ENCODE measurements at places on chromosomes 5 and 9.
A peak's percentile ranks its signal among the peaks of the same experiment; 100 is the strongest.

DNA sequence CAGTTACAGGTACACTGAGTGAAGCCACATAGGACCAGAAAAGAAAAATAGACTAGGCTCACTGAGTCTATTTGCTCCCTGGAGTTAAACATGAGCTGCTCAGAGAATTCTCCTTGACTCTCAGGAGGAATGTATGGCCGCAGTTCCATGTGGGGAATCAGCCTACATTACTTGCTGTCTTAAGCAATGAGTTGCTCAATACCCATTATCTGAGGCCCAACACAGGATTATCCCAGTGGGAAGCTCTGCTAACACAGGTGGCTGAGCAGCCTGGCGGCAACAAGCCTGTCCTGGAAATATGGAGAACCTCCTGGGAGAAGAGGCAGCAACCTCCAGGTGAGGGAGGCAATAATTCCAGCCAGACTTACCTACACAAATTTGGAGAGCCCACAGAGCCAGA, 177.5 kb upstream of the NREP start:
- DNase-seq: no peak

- DNase-seq: no peak
Measured at GRCh38 chr5:176733406-176734262, 76.7 kb upstream of the UNC5A start.

DNA sequence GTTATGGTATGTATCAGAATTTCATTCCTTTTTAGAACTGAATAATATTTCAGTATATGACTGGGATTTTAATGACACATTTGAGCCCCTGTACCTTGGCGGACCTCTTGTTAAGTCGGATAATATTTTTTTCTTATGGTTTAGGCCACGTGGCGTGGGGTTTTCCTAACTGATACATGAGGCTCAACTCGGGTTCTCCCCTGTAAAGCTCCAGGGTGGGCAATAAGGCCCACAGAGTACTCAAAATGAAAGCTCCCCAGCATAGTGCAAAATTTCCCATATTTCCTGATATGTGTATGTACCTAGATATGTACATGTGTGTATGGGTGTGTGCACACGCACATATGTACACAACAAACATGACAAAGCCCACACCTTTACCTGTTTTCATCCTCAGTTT, 24.5 kb downstream of the TICAM2 start:
- DNase-seq: no peak

- peak; percentile 20 for DNase-seq
Measured at GRCh38 chr5:67827541-67827940, 388.0 kb upstream of the PIK3R1 start.

DNA sequence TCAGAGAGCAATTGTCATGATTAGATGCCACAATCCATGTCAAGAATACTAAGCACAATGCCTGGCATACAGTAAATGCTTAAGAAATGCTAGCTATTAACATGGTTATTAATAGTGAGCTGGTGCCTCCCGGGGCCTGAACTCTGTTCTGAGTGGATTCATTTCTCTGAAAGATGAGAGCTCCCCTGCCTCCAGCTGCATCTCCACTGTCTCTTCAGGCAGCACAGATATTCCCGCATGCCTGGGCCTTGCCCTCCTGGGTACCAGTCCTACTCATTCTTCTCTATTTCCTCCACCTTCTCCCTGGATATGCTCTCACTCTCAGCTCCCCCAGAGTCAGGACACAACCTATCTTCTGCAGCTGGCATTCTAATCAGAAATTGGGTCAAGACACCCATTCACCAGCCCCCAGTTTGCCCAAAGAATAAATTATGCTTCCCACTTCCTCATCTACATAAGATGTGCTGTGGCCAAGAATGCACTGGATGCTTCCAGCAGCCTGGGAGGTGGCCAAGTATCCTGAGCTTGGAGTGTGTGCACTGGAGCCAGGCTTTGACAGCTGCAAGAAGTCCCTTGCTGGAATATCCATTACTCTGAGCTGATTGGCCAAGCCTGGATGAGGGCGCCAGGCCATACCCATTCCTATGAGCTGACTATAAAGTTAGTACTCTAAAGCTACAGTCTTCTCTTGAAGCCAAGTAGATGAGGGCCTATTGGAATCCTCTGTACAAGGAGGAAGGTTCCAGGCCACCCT, 669.0 kb downstream of the ACTL7B start:
- DNase-seq: peak; percentile 76

- no peak for DNase-seq
Measured at GRCh38 chr5:145246961-145247744, 588.0 kb downstream of the PRELID2 start.

Data from forelimb muscle (tissue), 1 donor.